Left forelimb (tissue), 1 donor: ENCODE measurements at places on chromosomes 2 and 18.
A peak's percentile ranks its signal among the peaks of the same experiment; 100 is the strongest.

DNA sequence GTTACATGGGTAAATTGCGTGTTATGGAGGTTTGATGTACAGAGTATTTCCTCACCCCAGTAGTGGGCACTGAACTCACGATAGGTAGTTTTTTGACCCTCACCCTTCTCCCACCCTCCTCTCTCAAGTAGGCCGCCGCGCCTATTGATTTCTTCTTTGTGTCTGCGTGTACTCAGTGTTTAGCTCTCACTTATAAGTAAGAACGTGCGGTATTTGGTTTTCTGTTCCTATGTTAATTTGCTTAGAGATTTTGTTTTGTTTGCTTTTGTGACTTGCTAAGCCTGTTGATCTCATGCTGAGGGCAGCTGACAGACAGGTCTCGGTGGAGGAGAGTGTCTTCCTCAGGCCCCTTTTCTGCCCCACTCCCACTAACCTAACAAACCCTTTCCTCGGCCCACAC lies 36.2 kb downstream of the ACOXL start:
- DNase-seq: no peak

GRCh38 chr2:28465148-28465885 lies 30.5 kb upstream of the PLB1 start:
- no peak for DNase-seq

- no peak for DNase-seq
Observed at GRCh38 chr2:83462881-83463280, 996.2 kb downstream of the SUCLG1 start.

- no peak for DNase-seq
Observed at GRCh38 chr2:105773568-105773967, 28.9 kb downstream of the NCK2 start.

- peak; percentile 91 for DNase-seq
Observed at GRCh38 chr2:112542123-112542983, at the start of gene POLR1B. Gene POLR1B (plus strand): TSS chr2:112542465. CDS start chr2:112542495, 30 bp downstream.

- DNase-seq: no peak
Observed at GRCh38 chr2:144948205-144948855, 428.4 kb upstream of the ZEB2 start.

GRCh38 chr2:114784046-114784445 lies 341.6 kb downstream of the DPP10 start:
- DNase-seq: no peak

- no peak for DNase-seq
Observed at GRCh38 chr2:133790711-133791110, 222.4 kb upstream of the NCKAP5 start.

GRCh38 chr2:122136056-122136455 lies 380.6 kb downstream of the TSN start:
- DNase-seq: no peak

- peak; percentile 98 for DNase-seq
Observed at GRCh38 chr2:218399391-218400166, at the start of gene CTDSP1. Gene CTDSP1 (plus strand): TSS chr2:218399868. CDS start chr2:218400091, 223 bp downstream.

- DNase-seq: no peak
Observed at GRCh38 chr2:181466661-181467576, 9.7 kb downstream of the ITGA4 start.

- no peak for DNase-seq
Observed at GRCh38 chr2:153074207-153074606, 355.8 kb downstream of the ARL6IP6 start.

DNA sequence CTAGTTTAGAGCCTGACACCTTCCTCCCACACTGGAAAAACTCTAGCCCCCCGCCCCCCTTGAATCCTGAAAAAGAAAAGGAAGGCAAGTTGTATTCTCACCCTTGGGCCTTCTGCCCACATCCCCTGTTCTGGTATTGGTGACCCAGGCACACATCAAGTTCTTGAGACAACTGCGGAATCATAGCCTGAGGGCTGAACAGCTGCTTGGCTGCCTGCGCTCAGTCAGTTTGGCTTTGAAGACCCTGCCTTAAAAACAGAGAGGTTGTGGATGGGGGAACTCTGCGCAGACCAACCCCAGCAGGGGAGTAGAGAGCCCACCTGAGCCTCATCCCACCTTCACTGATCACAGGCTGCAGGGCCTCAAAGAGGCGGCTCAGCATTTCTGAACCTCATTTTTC lies 229.2 kb downstream of the ANAPC1 start:
- no peak for DNase-seq

- no peak for DNase-seq
Observed at GRCh38 chr2:16334886-16335603, 330.6 kb downstream of the CYRIA start.

DNA sequence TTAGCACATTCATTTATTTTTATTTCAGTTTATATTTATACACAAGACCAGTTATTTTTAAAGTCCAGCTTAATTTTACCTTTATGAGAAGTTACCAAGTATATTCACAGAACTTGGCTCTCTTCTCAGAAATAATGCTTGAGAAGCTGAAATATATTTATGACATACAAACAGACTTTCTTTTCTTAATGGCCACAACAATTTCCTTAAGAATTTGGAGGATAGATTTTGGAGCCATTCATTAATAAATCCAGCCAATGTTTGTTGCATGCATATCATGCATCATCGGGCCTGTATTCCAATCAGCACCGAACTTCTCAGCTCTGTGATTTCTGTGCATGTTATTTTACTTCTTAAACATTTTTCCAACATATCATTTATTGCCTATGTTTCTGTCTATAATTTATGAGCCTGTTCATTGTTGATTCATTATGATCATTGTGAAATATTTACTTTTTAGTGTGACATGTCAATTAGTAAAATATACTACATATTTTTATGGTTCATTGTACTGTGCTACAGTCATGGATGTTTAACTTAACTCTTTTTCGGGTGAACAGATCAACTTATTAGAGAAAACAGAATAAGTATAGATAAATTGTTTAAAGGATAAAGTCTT lies 3.5 kb downstream of the GULP1 start:
- no peak for DNase-seq

- no peak for DNase-seq
Observed at GRCh38 chr2:64786343-64787018, 132.8 kb upstream of the SERTAD2 start.

- DNase-seq: no peak
Observed at GRCh38 chr2:226413498-226414130, 386.0 kb downstream of the IRS1 start.

DNA sequence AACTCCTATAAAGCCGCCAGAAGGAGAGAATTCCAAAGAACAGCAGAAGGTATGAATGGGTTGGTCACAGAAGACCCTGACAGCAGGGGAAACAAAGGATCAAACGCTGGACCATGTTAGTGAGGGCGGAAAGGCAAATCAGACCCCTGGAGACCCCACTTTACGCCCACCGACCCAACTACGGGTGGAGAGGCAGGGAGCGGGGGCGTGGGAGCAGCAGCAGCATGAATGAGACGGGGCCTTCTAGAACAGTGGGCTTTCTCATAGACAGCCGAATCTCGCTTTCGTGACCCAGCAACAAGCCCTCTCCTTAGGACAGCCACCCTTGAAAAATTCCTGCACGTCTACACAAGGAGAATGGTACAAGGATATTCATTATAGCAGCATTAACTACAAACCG lies 191.0 kb downstream of the HDAC4 start:
- DNase-seq: no peak

- DNase-seq: no peak
Observed at GRCh38 chr18:44130376-44130942, 550.2 kb upstream of the SETBP1 start.

GRCh38 chr2:54618646-54619565 lies 104.6 kb upstream of the EML6 start:
- no peak for DNase-seq

GRCh38 chr2:81196933-81197628 lies 892.5 kb upstream of the LRRTM1 start:
- DNase-seq: no peak

DNA sequence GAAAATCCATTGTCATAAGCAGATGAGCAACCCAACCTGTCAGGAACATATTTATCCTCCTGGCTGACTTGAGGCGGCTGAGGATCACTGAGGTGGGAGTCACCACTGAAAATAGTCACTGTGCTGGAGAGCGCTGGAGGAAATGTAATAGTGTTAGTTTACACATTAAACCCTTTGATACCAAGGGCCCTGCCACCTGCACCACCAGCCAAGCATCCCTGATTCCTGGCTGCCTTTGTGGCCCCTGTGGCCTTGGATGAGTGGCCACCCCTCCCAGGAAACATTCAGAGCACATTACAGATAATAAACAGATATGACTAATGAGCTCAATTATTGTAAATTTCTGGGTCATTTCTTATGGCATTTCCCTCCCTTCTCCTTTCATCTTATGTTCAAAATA lies 105.9 kb downstream of the LYPD1 start:
- no peak for DNase-seq

- DNase-seq: no peak
Observed at GRCh38 chr2:111105926-111106325, 14.8 kb upstream of the BCL2L11 start.

GRCh38 chr2:233422050-233422639 lies 67.9 kb downstream of the DGKD start:
- DNase-seq: peak; percentile 52

DNA sequence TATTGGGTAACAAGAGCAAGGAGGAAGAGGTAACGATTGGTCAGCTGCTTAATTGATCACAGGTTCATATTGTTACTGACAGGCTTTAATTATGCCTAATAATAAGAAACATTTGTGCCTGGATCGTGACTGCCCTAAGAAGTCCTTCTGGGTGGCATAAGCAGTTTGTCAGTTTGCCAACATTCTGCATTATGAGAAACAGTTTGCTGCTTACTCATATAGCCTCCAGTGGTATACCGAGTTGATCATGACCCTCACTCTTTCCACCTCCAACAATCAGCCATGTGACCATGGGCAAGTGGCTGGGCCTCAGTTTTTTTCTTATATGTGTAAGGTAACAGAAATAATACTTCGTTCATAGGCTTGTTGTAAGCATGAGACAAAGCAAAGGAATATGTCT lies 96.6 kb upstream of the CABLES1 start:
- no peak for DNase-seq

DNA sequence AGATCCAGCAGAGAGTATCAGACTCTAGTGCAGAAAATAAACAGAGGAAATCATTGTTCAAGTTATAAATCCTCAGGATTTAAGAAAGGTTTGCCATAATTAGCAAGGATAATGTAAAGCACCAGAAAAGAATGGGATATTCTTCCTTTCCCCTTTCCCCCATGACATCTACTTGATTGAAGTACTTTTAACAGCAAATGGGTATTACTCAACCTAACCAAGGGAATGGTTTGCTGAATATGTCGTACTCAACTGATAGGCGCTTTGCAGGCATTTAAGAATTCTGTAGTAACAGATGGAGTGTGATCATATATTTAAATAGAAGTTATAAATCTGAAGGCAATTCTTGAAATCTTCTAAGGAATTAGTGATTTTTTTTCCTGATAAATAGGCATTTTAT lies 2.7 kb downstream of the APCDD1 start:
- DNase-seq: no peak

GRCh38 chr2:218331745-218332144 lies 24.9 kb upstream of the CATIP start:
- no peak for DNase-seq

GRCh38 chr18:69580107-69580506 lies 179.4 kb downstream of the DOK6 start:
- no peak for DNase-seq

DNA sequence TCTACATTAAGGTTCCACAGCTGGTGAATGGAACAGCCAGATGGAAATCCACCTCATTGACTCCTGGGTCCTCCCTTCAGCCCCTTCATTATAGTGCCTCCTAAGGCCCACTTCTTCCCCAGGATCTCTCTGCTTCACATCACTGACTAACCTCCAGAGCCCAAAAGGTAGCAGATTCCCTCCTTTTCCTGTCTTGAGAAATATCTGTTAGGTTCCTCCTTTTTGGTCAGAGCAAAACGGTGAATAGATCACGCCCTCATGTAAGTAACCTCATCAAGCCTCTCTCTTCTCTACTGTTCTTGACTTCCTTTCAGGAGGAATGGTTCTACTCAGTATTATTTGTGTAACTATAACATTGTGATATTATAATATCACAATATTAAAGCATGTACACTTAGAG lies 155.0 kb upstream of the SRD5A2 start:
- DNase-seq: no peak

DNA sequence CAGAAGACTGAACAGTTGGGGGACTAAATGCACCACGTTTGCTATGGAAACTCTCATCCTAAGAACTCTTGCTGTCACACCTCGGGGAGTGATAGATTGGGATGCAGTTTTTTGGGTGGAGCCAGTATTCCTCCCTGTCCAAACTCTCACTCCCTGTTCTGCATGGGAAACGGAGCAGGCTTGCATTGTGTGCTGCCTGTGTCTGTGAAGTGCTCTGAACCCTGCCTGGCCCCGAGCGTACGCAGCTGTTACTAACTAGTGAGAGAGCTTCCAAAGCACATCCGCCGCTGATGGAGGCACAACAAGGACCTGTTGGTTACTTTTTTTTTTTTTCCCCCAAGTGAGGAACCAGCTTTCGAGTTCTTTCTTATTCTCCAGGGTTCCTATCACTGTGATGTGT lies 195.5 kb downstream of the ANAPC1 start:
- no peak for DNase-seq

DNA sequence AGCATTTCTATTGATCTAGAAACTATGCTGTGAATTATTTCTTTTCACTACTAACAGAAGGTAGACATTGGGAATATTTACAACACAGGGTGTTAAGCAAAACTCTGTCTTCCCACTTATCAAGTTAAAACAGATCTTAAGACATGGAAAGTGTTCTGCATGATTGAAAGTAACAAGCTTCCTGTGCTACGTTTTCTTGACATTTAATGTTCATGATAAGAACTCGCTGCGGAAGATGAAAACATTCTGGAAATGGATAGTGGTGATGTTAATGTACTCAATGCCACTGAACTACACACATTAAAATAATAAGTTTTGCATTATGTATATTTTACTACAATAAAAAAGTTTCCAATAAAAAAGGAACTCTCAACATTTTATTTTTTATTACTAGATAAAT lies 74.4 kb upstream of the SCN7A start:
- DNase-seq: no peak

- no peak for DNase-seq
Observed at GRCh38 chr2:32450851-32451250, 94.0 kb downstream of the BIRC6 start.

GRCh38 chr2:218392891-218393462 lies 6.7 kb upstream of the CTDSP1 start:
- no peak for DNase-seq
